ENCODE measurements at places on chromosomes 7 and 10.

- no peak for DNase-seq
These were observed 3.9 kb downstream of the PIK3AP1 start for GRCh38 chr10:96716390-96716789.

- DNase-seq = no peak
These were observed 5.9 kb downstream of the ADK start for GRCh38 chr10:74156919-74157289.

DNA sequence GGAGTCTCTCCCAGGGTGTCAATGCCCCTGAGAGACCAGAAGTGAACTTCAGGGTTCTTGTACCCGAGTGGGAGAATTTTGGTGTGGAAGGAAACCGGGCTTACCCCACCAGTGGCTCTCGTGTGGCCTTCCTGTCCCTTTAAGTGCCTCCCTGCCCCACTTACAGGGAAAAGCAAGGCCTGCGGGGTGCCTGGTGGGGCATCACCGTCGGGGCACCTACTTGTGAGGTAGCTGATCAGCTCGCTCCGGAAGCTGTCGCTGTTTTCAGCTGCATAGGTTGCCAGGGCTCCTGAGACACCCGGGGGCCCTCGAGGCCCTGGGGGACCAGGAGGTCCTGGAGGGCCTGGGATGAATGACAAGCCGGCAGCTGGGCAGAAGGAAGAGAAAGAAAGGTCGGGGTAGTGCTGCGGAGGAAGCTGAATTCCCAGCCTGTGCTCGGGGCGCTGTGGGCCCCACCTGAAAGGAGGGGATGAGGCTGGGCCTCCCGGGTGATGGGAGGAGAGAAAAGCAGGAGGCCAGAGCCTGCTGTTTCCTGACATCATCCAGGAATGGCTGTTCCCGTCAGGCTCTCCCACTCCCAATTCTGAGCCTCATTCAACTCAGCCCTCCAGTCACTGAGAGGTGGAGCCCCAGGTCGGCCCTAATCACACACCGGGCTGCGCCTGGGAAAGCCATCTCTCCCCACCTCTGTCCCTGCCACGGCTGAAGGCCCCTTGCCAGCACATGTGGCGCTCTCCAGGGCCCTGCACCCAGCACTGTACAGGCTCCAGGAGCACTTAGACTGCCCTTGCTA lies 51.1 kb downstream of the COL17A1 start:
- no peak for DNase-seq

DNA sequence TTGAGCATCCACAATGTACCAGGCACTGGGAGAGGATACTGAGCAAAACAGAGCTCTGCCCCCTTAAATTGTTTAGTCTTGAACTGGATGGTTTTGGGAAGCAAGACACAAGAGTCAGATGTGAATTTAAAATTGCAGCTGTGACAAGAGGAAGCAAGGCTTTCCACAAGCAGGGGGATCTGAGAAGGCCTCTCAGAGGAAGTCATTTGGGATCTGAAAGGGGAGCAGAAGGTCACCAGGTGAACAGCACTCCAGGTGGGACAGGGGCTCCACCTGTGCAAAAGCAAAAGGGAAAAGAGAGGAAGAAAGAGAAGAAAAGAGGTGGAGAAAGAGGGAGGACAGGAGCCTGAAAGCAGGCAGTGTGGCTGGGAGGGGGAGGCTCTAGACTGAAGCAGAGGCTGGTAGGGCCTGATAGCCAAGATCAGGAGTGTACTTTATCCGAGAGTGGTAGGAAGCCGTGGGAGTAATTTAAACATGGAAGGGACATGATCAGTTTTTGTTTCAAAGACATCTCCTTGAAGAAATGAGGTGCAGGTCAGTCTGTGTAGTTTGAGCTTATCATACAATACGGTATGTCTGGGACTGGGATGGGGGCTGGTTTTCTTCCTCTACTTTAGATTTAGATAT lies 76.1 kb upstream of the DUSP5 start:
- DNase-seq = no peak

GRCh38 chr10:61869774-61870525 lies 31.5 kb upstream of the ARID5B start:
- no peak for DNase-seq

DNA sequence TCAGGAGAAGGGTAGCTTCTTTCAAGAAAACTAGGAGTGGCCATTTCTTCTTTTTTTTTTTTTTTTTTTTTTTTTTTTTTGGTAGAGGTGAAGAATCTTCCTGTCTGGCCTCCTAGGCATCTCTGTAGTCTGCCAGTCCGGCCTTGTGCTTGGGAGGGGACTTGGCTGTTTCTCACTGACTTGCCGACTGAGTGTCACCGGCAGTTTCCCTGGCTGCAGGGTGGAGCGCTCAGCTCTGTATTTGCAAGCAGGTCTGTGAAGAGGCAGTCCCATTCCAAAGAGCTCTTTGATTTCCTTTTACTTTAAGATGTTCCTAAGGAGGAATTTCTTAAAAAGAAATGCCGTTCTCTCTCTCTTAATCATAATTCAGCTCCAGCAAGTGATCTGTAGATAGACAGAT lies 212.6 kb downstream of the ADRA2A start:
- no peak for DNase-seq

DNA sequence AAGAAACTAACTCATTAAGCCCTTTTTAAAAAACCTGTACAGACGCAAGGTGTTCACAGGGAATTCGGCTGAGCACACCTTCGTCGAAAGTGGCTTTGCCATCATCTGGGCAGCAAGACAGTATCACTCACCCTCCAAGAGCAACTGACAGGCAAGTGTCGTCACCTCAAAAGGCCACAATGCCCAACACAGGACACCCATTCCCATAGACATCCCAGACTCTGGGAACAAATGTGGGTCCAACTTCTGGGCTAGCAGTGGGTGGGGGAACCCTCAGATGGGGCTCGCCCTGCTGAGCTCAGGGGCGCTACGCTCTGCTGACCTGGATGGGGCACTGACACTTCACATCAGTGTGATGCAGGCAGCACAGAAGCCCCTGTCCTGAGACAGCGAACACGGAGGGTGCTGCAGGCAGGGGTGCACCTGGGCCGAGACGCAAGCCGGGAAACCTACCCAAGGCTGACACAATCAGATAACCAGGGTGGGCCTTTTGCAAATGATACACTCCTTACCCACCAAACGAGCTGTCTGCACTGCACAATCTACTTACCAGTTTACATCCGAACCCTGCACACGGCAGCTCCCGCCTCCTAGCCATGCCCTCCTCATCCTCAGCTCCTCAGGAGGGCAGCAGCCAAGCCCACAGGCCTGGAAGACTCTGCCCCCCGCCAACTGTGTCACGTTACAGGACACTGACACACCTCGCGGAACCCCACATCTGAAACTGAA lies 1.7 kb downstream of the DIP2C start:
- no peak for DNase-seq

All from stimulated activated CD8-positive, alpha-beta memory T cell treated with anti-CD3 and anti-CD28 coated beads, Interleukin-12 subunit alpha, Interleukin-12 subunit beta, amount 100 ng/mL, for 1 hour (primary cell).